ENCODE measurements at places on chromosomes 4 and X.

DNA sequence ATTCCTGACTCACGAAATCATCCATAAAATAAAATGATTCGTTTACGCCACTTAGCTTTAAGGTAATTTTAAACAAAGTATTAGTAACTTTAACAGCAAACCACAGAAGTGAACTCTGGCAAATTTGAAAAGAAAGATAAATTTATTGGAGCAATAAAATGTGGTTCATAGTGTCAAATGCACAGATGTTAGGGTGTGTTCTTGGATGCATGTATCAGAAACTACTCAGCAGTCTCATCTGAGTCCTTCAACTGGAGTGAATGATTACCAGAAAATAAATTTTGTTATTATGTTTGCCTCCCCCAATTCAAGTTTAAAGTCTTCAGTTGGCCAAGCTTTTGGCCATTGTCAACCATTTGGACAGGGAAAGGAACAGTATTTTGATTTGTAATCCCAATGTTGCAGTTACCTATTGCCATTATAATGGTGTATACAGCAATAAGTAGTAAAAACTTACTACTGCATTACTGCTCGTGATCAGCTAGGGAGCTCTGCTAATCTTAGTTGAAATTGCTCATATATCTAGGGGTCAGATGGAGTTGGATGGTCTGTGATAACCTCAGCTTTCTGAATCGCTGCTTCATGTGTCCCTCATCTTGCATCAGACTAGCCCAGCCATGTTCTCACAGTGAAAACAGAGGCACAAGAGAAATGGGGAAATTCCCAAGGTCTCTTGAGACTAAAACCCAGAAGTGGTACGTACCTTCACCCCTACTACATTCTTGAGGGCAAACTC is 254.6 kb upstream of the KCNIP4 start:
- no peak for DNase-seq

DNA sequence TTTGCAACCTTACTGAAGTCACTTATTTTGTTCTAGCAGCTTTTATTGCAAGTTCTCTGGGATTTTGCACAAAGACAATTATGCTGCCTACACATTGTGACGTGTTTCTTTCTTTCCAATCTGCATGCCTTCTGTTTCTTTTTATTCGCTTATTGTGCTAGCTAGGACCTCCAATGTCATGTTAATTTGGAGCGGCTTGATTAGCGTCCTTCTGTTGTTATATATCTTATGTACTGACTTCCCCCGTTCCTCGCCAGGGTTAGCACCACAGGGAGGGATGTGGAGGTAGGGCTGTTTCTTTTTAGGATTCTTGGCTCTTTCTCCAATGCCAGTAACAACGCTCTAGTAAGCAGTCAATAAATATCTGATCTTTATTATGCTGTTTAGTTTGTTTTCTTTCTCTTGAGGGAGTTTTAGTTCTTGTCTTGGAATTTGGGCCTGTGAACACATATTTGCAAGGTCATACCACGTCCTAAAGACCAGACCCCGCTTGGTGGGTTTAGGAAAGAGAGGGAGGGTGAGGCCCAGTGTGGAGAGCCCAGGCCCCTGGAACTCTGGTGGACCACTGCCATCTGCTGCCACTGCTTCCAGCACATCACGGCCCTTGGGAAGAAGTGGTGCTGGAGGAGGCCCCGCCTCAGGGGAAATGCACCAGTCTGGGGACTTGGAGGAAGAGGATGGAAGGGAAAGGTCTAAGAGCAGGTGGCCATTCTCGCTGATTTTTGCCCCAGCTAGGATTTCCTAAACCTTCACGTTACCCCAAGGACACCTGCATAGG is 129.1 kb downstream of the TRIML1 start:
- DNase-seq = no peak

- DNase-seq = no peak
Observed at GRCh38 chrX:39907964-39908661, 189.6 kb downstream of the BCOR start.

DNA sequence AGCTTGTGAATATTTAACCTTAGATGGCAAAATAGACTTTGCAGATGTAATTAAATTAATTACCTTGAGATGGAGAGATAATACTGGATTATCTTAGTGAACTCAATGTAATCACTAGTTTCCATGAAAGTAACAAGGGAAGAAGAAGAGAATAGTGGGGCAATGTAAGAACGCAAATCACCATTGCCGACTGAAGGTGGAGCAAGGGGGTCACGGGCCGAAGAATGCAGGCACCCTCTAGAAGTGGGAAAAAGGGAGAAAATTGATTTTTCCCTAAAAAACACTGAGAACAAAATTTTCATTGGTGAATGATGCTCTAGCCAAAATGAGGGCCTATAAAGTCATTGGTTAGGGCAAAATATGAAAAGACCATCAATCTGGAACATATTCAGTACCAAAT is 375.6 kb upstream of the EPHA5 start:
- no peak for DNase-seq

GRCh38 chr4:15657366-15657765 is 2.2 kb upstream of the FBXL5 start:
- DNase-seq = no peak

All from activated CD8-positive, alpha-beta memory T cell treated with anti-CD3 and anti-CD28 coated beads, Interleukin-2, amount 10 ng/mL, durations not matched to agents 7 days and 5 days (primary cell).